ENCODE measurements at places on chromosomes 1 and 21.

- DNase-seq = no peak
These were observed 1332.4 kb upstream of the ADGRL2 start for GRCh38 chr1:80468356-80468755.

GRCh38 chr1:192167911-192168700, 9.8 kb downstream of the RGS18 start:
- DNase-seq = no peak

- no peak for DNase-seq
These were observed 31.4 kb downstream of the HSD3B2 start for GRCh38 chr1:119446321-119446720.

DNA sequence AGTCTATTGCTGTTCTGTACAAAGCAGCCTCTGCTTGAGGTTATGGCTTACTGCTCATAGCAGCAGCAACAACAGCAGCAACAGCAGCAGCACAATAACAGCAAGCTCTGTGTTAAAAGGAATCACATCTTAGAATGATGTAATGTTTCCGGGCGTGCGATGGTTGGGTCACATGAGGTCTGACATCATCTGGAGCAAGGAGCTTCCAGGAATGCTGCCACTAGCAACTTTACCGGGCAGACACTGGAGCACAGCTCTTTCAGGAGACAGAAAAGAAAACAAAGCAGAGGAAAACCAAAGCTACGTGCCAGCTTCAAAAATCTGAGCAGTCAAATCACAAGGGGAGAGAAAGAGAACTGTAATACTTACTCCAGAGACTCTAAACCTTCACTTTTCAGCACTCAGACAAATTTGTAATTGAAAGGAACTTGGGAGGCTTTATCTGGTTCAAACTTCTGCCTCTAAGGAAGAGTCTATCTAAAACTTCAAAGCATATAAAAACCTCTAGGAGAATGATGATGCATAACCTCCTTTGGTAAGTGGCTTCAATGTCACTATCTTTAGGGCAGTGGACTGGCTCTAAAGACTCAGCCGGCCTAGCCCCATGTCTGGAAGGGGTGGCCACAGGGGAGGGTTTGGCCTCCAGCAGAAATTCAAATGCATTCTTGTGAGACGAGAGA, 28.3 kb upstream of the RAB3GAP2 start:
- DNase-seq = no peak

DNA sequence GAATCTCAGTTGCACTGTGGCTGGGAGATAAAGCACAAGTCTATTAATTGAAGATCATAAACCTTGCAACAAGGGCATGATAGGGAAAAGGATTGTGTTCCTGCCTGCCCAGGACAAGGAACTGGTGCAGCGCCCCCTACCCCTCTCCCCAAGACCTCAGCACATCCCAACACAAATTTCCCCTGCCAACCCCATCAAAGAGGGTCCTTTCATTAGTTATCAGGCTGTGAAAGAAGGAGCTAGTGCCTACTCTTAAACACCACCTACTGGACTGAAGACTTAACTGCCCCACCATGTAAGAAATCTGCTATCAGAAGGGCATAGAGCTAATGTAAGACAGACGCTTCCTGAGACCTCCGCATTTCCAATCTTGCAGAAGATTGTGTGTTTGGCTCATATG, 372.6 kb downstream of the AGBL4 start:
- DNase-seq = no peak

GRCh38 chr1:116147972-116148371, 36.8 kb downstream of the MAB21L3 start:
- DNase-seq = no peak

- DNase-seq = no peak
These were observed 176.1 kb downstream of the GALNT2 start for GRCh38 chr1:230243146-230243545.

DNA sequence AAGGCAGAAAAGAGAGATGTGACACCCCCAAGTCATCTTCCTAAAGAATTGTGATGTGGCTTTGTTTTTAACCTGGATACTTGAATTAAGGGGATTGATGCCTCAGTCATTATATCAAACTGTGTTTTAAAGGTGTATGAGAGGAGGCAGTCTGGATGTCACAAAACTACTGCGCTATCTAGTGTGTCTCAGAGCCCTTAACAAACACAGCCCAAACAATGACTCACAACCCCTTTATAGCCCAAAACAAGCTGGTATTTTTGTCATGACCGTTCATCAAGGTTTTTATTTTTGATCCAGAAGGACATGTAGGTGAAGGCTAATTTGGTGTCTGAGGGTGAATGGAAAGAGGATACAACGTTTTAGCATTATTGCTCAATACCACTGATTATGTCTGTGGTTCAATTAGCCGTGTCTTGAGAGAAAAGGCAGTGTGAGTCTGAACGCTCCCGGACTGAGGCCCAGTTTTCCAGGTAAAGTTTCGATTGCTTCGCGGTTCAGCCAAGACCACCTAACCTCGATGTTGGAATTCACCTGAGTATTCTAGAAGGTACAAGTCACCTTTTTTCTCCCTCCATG, 71.6 kb downstream of the SGIP1 start:
- no peak for DNase-seq

DNA sequence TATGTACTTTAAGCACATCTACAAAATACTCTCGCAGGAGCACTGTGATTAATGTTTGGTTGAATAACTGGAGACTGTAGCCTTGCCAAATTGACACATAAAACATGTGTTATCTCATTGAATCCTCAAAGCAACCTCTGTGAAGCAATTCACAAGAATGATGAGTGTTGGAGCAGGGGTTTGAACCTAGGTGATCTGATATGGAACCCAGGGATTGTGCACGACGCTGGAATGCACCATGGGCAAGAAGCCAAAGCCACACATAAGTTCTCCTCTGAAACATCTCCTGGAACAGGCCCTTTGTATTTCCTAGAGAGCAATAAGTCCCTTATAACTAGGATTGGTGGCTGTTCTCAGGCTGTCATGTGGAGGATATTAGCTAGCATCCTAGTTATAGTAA, 124.6 kb upstream of the IVNS1ABP start:
- no peak for DNase-seq

DNA sequence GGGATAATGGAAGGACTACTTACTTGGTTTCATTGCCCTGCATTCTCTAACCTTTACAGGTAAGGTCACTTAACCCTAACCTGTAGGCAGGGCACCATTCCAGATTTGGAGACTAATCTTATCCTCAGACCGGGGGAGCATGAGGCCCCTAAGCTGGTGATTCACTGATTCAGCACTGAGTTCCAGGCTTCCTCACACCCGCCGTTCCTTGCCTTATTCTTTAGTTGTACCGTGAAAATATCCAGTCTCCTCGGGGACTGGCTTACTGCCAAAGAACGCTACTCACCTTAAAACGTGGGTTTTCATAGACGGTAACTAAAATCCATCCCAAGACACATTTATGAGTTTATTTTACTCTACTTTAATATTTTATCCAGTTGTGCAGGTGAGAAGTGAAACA, 44.3 kb upstream of the COL24A1 start:
- no peak for DNase-seq

- DNase-seq = peak; percentile 71
These were observed 21.4 kb downstream of the SLC2A7 start for GRCh38 chr1:9004700-9005394.

DNA sequence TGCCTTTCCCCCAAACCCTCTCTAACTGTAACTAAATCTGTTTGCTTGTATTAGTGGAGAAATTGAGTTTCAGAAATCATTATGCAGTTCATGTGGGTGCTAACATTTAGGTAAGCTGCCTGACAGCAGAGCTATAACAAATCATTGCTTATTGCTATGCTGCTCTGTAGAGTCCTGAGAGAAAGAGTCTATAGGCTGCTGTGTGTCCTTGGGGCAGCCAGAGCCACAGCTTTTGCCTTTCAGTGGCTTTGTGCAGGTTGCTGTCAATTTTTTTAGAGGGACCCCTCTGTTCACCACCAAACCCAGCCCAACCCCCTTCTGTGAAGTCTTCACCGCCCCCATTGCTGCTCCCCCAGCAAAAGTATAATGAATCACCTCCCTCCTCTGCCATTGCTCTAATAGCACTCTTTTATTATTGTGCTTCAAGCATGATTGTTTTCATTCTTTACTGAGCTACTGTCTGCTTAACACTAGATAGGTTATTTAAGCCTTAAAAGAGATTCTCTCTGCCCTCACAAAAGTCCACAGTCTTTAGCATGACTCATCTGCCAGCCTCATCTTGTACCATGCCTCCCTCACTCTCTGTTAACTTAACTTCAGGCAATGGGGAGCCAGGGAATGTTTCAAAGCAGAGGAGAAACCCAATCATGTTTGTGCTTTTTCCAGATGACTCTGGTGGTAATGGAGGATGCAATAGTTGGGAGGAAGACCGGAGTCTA, 38.6 kb downstream of the DIRAS3 start:
- no peak for DNase-seq

- DNase-seq = no peak
These were observed 4.5 kb upstream of the SDC3 start for GRCh38 chr1:30912913-30913652.

GRCh38 chr1:83958704-83959103, 40.2 kb downstream of the TTLL7 start:
- DNase-seq = no peak

GRCh38 chr1:209774592-209774991, 9.8 kb downstream of the C1orf74 start:
- no peak for DNase-seq

DNA sequence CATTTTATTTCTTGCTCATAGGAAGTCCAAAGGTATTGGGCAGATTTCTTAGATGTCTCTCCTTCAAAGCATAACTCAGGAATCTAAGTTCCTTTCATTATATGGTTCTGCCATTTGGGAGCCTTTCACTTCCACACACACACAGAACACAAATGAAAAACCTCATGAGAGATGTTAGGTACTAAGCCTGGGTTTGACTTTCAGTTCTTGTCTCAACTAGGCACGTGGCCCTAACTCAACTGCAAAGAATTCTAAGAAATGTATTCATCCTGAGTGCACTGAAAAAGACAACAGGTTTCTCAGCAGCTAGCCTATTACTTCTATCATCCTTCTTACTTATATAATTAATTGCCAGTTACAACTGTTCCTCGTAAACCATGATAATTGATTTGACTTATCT, 190.0 kb upstream of the SAMSN1 start:
- DNase-seq = no peak
